Stimulated activated CD8-positive, alpha-beta memory T cell treated with anti-CD3 and anti-CD28 coated beads, Interleukin-7, amount 100 ng/mL, for 1 hour (primary cell): ENCODE measurements at places on chromosomes 12 and 14.

GRCh38 chr14:32077081-32078022 lies at the start of gene ARHGAP5:
Gene ARHGAP5, plus strand, starts transcription at chr14:32077304. Its CDS starts 13,366 bp downstream, at chr14:32090670.
- peak; percentile 33 for DNase-seq

DNA sequence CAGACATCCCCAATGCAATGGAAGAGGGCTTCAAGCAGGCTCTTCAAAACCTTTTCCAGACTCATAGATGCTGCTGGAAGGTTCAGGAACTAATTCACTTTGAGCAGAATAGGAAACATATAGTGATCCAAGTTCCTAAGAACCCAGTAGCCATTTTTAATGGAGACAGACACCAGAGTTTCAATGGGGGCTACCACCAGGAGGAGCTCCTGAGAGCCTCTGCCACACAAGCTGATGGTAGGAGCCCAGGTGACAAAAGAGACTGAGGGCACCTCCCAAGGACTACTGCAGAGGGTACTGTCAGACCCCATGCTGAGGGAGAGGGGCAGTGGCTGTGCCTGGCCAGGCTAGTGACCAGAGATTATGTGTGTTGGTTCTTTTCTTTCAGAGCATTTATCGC lies 45.9 kb downstream of the IFNG start:
- peak; percentile 4 for DNase-seq

- DNase-seq: no peak
Measured at GRCh38 chr12:52061470-52062166, 8.2 kb upstream of the ATG101 start.

- no peak for DNase-seq
Measured at GRCh38 chr14:39173198-39173597, 1.9 kb upstream of the PNN start.

DNA sequence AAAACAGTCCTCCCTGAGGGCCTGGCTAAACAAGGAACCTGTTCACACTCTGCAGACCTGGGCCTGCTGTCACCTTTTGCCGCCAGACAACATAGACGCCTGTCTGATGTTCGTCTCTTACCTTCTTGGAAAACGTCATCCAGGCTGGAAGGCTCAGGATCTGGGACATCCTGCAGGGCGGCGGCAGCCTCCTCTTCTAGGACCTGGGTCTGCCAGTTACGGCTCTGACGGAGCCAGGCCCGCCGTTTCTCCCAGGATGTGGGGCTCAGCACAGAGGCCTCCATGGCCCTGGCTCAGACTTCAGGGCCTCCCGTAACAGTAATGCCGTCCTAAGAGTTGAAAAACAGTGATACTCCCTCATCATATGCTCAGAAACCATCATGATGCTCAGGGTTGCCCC lies 10.3 kb downstream of the TESPA1 start:
- no peak for DNase-seq

DNA sequence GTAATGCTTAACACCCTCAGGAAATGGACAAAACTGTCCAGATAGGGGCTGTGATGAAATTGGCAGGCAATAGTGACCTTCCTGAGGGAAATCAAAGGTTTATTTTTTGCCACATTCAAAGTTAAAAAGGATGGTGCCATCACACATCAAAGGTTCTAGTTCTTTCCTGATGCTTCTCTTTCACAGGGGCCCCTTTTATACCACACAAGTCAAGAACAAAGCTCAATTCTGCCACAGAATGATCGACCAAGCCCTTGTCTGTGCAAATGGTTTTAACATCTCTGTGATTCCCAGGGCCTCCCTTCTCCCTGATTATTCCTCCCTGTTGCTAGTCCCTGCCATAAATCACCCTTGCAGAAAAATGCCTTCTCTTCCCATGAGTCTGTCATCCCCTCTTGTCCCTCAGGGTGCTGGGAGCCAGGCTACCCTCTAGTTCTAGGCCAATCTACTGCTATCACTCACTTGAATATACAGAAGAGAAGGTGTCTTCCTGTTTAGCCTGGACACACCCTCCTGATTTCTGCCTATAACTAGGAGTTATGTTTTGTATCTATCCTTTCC lies 22.7 kb downstream of the SMCO2 start:
- no peak for DNase-seq

GRCh38 chr12:74770552-74770951 lies 232.9 kb downstream of the ATXN7L3B start:
- DNase-seq: no peak

DNA sequence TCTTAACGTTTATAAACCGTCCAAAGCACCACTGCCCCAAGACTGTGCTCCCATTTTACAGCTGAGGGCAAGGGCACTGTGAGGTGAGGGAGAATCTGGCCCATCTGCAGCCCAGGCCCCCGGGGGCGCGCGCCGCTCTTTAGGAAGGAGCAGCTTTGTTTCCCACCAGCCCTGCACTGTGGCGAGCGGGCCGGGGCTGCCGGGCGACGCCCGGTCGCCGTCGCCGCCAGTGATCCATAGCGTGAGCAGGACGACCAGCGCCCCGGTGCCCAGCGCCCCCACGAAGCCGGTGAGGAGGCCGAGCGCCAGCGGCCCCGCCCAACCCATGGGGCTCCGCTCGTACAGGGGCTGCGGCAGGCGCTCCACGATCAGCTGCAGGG lies 34.6 kb downstream of the FIGNL2 start:
- DNase-seq: no peak

GRCh38 chr14:67357186-67357968 lies 2.2 kb downstream of the ATP6V1D start:
- DNase-seq: no peak

DNA sequence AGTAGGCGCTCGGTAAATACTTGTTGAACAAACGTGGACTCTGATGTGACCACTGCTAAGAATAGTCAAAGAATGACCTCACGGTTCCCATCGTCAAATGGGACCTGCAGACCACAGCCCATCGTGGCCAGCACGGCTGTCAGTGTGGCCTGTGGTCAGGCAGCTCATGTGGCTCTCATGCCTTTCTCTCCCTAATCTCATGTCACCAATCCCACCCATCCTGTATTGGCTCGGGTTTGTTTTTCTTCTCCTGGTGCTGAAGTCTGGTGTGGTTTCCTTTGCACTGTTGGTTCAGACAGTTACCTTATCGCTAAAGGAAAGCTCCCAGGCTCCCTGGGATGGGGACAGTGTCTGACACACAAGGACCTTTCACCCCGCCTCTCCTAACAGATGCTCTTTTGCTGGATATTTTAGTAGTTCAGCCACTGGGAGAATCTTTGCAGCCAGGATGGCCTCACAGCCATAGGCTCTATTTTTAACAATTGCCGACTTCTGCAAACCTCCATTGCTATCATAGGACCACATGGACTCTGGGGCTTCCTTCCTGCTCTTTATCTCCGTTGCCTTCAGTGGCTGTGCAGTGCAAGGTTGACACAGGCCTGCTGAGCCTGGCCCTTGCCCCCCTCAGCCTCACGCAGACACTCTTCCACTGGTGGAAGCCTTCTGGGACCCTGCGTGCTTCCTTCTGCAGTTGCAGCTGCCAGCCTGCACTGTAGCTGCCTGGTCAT lies 293.1 kb upstream of the FKBP4 start:
- no peak for DNase-seq

DNA sequence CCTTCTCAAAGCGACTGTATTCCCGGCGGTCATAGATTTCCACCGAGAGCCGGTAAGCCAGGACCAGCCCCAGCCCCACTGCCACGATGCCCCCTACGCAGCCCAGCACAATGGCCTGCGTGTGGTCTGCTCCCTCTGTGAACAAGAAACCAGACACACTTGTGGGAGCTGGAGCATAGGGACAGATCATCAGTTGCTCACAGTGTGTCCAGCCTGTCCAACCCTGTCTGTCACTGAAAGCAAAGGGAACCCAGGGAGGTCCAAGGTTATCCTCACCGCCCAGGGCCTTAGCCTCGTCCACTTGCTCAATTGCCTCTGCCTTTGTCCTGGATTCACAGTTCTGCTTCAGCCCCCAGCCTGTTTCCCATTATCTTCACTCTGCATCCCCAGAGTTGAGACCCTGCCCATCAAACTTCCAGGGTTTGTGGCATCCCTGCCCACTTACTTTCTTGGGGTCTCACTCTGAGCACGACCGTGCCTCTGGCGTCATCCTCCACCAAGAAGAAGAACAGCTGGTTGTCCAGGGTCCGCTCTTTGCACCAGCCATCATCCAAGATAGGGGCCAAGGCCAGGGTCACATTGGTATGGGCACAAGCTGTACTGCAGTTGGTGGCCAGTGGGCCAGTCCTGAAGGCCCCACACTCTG lies 11.3 kb upstream of the CSAD start:
- DNase-seq: no peak

DNA sequence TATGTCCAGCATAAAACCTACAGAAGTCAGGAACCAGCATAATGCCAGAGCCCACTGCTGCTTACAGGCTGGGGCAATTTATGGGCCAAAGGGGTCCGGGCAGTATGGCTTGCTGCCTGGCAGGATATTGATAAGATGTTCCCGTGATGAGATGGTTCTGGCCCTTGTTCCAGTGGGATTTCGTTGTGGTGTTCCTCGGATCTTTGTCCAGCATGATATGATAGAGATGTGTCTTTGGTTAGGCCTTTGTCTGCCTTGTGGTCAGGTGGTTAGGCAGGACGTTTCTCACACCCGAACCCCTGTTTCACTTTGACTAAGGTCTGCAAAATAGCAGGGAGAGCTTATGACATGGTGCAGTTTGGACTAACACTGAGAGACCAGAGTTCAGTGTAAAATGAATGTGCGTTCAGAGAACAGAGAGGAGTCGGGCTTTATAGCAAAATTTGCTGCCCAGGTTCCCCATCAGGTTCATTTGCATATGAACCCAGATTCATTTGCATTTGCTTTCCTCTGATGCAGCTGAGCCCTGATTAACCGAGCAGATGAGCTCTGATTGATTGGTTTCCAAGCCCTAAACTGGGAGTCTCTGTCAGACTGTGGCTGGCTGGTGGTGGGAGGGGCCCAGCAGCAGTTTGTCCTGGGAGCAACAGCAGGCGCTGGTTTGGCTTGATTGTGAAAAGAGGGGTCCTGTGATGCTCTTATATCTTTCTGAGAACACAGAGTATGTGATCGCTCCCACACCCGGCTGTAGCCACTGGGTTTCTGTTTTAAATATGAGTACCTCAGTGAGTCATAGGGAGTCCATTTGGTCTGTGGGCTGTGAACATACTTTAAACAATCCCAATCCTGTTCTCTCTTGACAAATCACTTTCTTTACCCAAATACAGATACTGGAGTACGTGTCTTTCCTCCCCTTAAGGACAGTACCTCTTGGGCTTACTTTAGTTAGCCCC lies 156.3 kb upstream of the PZP start:
- no peak for DNase-seq

- DNase-seq: no peak
Measured at GRCh38 chr14:53701108-53701875, 255.3 kb downstream of the BMP4 start.

DNA sequence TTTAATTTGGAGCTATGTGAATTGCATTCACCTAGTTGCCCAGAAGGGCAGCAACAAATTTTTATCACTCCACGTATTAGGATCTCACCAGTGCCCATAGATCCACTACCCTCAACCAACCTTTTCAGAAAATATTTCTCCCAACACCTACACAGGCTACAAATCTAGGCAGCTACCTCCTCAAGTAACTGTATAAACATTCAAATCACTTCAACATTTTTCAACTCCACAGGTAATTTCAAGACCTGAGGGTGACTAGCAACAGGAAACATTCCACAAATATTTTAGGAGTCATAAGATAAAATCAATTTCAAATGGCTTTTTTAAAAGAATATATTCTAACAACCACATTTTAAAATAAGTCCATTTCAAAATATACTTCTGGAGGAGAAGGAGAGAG lies 12.9 kb downstream of the PHLDA1 start:
- DNase-seq: no peak

DNA sequence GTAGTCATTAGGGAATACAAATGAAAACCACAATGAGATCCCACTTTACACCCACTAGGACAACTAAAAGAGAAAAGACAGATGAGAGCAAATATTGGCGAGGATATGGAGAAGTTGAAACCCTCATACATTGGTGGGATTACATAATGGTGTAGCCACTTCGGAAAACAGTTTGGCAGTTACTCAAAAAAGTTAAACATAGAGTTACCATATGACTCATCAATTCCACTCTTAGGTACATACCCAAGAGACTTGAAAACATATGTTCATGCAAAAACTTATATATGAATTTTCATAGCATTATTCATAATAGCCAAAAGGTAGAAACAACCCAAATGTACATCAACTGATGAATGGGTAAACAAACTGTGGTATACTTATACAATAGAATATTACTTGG lies 27.1 kb downstream of the ALDH1L2 start:
- DNase-seq: no peak

DNA sequence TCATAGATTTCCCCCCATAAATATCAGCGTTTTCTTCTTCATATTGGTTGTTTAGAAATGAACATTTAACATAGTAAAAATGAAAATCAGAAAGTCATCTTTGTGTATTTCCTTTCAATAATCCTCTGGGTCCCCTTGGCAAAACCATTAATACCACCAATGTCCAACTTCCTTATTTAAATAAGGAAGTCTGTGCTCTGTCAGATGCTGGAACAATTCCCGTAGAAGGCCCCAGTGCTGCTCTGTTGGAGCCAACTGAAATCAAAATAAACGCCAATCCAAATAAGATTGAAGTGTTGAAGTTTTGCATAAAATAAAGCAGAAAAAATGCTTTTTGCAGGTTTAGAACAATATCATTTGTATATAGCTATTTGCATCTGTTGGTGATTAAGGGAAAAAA lies 93.1 kb downstream of the PPM1H start:
- DNase-seq: no peak

GRCh38 chr12:13777374-13777773 lies 204.0 kb downstream of the GRIN2B start:
- DNase-seq: no peak

GRCh38 chr12:10409392-10409791 lies at the start of gene KLRC4:
Gene KLRC4, minus strand, starts transcription at chr12:10409757. Its CDS starts 182 bp downstream, at chr12:10409575.
- no peak for DNase-seq

- DNase-seq: no peak
Measured at GRCh38 chr12:9888665-9889273, 7.5 kb downstream of the KLRF2 start.

DNA sequence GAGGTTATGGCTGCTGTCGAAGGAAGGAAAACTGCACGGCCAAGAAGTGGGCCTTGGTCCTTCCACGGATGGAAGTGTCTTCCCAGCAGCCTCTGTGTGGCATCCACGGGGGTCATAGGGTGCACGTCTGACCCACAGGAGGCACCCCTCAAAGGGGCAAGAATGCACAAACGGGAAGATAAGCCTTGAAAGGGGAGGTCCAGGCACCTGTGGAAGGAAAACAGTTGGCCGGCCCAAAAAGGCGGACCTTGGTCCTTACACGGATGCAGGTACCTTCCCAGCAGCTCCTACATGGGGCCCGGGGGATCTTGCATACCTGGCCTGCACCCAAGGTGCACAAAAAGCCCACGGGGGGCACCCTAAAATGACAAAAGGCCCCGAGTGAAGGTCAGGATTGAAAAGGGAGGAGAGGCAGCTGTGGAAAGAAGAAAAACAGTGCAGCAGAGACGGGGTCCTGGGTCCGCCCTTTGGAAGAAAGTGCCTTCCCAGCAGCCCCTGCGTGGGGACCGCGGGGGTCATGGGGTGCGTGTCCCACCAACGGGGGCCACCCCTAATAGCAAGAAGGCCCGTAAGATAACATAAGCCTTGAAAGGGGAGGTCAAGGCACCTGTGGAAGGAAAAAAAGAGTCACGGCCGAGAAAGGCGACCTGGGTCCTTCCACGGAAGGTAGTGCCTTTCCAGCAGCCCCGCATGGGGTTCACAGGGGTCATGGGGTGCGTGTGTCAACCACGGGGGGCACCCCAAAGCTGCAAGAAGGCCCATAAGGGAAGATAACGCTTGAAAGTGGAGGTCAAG lies 276.1 kb downstream of the ALG10 start:
- DNase-seq: no peak

GRCh38 chr12:56873382-56873781 lies 60.8 kb downstream of the SDR9C7 start:
- DNase-seq: no peak
